ENCODE measurements at places on chromosomes 5 and 9.
A peak's percentile ranks its signal among the peaks of the same experiment; 100 is the strongest.

DNA sequence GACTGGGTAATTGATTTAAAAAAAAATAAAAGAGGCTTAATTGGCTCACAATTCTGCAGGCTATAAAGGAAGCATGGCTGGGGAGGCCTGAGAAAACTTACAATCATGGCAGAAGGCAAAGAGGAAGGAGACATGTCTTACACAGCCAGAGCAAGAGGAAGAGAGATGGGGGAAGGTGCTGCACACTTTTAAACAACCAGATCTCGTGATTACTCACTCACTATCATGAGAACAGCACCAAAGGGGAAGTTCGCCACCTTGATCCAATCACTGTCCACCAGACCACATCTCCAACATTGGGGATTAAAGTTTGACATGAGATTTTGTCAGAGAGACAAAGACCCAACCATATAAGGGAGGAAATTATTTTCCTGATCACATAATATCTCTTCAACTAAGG lies 138.8 kb upstream of the NR4A3 start:
- peak; percentile 11 for DNase-seq

GRCh38 chr5:136210259-136210658 lies 17.3 kb upstream of the SMIM32 start:
- no peak for DNase-seq

DNA sequence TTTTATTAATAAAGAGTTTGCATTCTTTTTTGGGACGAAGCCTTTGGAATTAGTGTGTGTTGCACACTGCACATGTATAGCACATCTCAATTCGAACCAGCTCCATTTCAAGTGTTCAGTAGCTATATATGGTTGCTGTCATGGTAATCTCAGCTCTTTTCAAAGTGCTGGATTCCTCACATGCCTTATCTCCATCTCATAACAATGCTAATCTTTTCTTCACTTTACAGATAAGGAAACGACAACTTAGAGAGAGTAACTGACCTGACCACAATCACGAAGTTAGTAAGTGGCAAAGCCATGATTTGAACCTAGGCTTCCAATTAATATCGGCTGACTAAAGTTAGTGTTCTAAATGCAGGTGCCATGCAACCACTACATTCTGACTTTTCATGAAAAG lies 204.8 kb upstream of the RASEF start:
- DNase-seq: no peak

DNA sequence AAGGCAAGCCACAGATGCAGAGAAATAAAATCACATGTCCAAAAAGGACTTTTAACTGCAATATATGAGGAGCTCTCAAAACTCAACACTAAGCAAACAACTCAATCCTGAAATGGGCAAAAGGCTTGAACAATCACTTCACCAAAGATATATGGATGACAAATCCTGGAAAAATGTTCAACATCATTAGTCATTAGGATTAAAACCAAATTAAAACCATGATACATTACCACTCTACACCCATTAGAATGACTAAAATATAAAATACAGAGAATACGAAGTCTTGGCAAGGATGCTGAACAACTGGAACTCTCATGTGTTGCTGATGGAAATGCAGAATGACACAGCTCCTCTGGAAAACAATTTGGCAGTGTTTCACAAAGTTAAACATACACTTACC lies 277.4 kb downstream of the TLE1 start:
- DNase-seq: no peak

- DNase-seq: no peak
Observed at GRCh38 chr5:124952566-124952965, 206.1 kb upstream of the ZNF608 start.

GRCh38 chr9:116269250-116269649 lies 115.7 kb downstream of the PAPPA start:
- DNase-seq: no peak

GRCh38 chr9:27672718-27673117 lies 99.4 kb upstream of the C9orf72 start:
- no peak for DNase-seq

GRCh38 chr5:80998590-80998979 lies 38.4 kb downstream of the RASGRF2 start:
- no peak for DNase-seq

GRCh38 chr5:167271081-167271480 lies 1020.4 kb upstream of the WWC1 start:
- no peak for DNase-seq

DNA sequence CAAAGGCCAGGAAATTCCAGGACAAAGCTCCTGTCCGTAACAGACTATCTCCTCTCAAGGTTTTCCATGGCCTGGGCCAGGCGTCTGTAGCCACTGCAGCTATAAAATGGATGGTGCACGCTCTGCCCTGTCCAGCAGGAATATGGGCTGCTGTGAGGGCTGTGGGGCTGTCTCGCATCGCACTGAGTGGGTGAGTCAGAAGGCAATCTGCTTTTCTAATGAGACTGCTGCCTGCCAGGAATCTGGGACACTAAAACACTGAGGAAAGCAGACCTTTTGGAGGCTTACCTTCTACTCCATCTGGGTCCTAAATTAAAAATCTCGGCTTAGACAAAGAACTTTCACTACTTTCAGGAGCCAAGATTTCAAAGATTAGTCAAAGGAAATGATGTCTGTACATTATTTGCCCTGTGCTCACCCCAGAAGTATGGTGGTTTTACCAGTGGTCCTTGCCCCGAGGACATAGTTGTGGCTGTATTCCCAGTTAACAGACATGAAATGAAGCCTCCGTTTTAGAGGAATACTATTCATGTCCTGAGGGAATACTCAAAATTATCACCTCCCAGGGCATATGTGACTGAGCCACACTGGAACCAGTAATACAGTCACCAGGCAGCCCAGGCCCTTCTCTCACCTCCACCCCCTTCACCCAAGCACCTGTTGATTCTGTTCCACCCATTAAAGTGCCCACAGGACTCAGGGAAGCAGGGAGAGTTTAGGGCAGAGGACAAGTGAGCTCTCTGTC lies 56.4 kb downstream of the PFDN1 start:
- no peak for DNase-seq

DNA sequence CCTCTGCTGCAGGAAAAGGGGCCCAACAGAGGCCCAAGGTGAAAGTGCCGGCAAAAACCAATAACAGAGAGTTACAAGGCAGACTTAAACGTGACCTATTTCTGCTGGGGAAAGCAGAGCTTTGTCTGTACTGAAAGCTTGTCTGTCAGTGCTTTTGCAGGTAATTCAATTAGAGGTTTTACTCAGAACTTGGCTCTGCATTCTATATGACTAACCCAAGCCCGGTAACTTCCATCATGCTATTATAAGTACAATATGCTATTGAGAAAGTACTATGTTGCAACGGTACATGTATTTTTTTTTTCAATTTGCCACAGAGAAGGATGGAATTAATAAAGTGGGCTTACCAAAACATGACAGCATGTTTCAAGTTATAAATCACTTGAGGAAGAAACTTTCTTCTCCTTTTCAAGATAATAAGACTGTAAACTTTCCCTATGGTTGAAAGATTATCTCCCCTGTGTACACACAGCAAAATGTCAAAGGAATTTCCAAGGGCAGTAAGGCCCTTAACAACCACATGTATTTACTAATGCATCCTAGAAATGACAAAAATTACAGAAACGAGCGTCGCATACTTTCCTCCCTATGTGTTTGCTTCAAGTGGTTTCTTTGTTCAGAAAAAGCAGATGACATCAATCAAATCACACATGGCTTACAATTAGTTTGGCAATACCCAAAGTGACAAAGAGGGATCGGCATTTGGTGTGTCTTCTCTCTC lies 282.4 kb downstream of the EFNA5 start:
- DNase-seq: peak; percentile 50

- no peak for DNase-seq
Observed at GRCh38 chr5:169748174-169748573, 111.1 kb downstream of the DOCK2 start.

- peak; percentile 59 for DNase-seq
Observed at GRCh38 chr5:148998174-148998797, 64.6 kb downstream of the SH3TC2 start.

DNA sequence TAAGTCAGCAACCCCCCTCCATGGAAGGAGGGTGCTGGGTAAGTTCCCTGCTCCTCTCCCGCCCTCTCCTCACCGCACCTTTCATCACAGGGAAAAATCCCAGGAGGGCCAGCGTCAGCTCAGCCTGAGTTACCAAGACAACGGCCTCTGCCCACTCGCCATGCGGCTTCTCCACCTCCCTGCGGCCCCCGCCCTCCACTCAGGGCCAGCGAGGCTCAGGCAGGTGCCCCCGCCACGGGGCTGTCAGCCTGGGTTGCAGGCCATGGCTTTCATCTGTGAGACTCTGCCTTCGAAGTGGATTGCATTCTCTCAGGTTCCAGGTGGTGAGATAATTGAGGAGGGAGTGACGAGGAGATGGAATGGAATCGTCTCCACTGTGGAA lies 27.2 kb upstream of the LAMC3 start:
- DNase-seq: peak; percentile 35

- DNase-seq: peak; percentile 70
Observed at GRCh38 chr9:127921557-127922120, 4.8 kb upstream of the ST6GALNAC4 start.

DNA sequence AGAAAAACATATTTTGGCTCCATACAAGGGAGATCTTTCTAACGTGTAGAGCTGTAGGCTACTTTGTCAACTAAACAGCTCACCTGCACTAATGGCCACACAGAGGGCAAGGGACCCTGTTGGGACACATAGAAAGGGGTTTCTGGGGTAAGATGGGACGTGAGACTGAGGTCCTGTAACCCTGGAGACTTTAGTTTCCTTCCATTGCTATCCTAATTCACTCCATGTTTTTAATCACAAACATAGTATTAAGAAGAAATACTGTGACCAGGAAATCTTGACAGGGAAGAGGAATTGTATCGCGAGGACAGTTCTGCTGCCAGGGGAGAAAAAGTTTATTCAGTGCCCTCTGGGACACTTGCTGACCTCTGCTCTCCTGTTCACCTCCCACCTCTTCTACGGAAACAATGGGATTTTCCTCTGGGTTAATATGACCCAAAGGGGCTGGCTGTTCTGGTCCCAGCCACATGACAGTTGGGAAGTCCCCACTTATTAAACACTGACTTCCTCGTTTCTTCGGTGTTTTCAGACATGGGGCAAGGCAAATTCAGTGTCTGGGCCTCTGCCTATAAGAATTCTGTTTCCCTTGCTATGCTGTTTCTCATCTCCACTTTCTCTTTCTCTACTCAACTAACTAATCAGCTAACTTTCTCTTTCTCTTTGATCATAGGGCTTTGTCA lies 106.9 kb upstream of the SEMA6A start:
- no peak for DNase-seq

DNA sequence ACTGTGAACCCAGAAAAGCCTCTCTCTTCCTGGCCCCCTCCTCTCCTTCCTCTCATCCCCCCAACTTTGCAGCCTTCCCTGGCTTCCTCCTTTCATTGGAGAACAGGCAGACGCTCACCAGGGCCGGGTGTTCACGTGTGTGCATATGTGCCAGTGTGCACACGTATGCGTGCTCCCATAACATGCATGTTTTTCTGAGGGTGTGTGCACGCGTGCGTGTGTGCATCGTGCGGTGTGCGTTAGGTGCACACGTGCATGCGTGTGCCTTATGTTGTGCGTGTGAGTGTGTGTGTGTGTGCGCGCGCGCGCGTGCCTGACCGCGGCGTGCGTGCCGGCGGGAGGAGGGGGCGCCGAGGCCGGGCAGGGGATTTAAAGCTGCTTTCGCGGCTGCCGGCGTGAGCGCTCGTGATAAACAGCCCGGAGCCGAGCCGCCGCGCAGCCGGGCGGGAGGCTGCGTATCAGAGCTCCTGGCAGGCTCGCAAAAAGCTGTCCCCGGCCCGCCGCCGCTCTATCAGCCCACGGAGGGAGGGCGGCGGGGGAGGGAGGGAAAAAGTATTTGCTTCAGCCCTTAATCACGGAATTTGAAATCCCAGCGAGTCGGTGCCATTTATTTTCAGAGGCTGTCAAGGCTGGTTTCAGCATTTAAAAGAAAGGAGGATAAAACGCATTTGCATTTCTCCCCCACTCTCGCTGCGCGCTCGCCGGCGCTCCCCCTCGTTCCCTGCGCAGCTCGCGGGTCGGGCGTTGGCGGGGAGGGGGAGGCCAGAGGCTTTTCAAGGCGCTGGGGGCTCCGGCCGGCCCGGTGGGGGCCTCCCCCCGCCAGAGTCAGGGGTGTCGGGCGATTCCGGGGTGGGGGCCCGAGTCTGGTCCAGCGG lies 183.9 kb downstream of the C9orf50 start:
- DNase-seq: peak; percentile 48

DNA sequence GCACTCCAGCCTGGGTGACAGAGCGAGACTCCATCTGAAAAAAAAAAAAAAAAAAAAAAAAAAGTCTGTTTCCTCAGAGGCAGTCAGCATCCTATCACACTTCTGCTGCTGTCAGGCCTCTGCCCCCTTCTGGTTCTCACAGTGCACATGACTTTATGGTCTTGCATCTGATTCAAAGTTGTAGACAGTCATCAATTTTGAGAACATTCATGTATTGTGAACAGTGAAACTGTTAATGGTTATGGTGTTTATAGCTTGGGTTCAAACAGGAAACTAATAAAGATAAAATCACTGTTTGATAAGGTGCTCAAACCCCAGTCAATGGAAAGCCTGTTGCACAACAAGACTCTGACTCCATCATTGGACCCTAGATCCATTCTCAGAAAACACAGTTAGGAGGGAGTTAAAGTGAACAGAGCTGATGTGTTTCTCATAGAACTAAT lies 61.4 kb downstream of the FOXD1 start:
- no peak for DNase-seq

DNA sequence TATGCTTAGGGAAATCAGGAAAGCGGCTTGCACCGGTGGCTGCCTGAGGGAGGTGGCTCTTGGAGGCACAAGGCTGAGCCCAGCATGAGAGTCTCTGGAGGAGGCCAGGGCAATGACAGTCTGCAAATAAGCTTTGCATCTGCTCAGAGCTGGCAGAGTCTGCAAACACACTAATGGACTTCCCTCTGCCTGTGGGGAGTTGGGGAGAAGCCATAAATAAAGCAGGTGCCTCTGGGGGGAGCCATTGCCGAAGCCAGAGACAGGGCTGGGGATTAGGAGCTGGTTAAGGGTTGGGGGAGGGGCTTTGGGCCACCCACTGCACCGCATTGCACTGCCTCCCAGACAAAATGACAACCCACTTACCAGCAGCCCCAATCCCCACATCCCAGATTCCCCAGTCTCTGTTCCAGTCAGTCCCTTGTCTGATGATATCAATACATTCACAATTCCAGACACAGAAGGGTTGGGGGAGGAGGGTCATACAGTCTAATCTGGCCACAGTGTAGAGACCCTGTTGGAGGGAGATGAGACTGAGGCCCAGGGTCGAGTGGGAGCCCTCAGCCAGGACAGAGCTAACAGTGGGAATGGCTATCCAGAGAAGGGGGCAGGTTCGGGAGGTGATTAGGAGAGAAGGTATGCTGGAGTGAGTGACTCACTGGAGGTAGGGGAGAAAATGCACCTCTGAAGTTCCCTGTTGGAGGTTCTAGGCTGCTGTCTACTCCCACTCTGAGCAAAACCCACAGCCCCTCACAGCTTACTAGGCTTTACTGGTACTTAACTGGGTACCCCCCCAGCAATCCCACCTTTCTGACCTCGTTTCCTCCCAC lies 53.7 kb downstream of the PAX5 start:
- DNase-seq: peak; percentile 38

- DNase-seq: peak; percentile 3
Observed at GRCh38 chr9:99385814-99386279, 163.8 kb downstream of the SEC61B start.

GRCh38 chr5:54470128-54470527 lies 14.6 kb downstream of the HSPB3 start:
- DNase-seq: no peak

- peak; percentile 85 for DNase-seq
Observed at GRCh38 chr5:109324931-109325330, 84.8 kb downstream of the PJA2 start.

- DNase-seq: no peak
Observed at GRCh38 chr5:64790210-64790609, 21.5 kb downstream of the CWC27 start.

GRCh38 chr5:35030426-35031100 lies 17.2 kb downstream of the AGXT2 start:
- DNase-seq: peak; percentile 30
